ENCODE measurements at places on chromosomes 11 and 22.
A peak's percentile ranks its signal among the peaks of the same experiment; 100 is the strongest.

GRCh38 chr11:66335531-66336233 lies 552 bp downstream of the RIN1 start:
- peak overlapping the region; percentile 87 for H3K4me3 ChIP-seq
- peaks cover 26% of the 10 kb centered on the region for H3K4me1 ChIP-seq
- no peaks in the 10 kb centered on the region for H3K27me3 ChIP-seq
- H3K36me3 ChIP-seq, result peaks cover 60% of the 10 kb centered on the region
- peak overlapping the region; percentile 69 for H3K27ac ChIP-seq

DNA sequence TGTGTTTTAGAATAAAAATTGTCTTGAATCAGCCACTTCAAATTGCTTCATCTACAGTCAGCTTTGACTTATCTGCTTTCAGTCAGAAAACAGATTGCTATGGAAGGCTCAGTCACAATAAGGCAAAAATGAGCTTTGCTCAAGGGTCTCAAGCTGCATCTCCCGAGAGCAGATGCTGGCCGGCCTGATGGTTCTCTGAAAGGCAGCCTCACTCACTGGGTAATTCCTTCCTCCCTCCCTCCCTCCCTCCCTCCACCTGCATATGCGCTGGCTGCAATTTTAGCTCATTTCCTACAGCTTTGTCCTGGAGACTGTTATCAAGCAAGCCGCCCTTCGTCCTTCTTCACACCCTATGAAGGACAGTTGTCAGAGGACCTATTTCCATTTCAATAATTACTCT lies 1.6 kb upstream of the IZUMO1R start:
- no peak for DNase-seq
- H3K36me3 ChIP-seq, result no peaks in the 10 kb centered on the region
- no peaks in the 10 kb centered on the region for H3K27me3 ChIP-seq
- H3K4me1 ChIP-seq, result no peaks in the 10 kb centered on the region

- no peak overlapping the region for H3K4me3 ChIP-seq
- no peaks in the 10 kb centered on the region for H3K27me3 ChIP-seq
- no peaks in the 10 kb centered on the region for H3K4me1 ChIP-seq
- H3K27ac ChIP-seq, result no peak overlapping the region
- peaks cover 24% of the 10 kb centered on the region for H3K36me3 ChIP-seq
These were observed 15.2 kb downstream of the FCHSD2 start for GRCh38 chr11:73126804-73127480.

GRCh38 chr11:122436188-122436555 lies 219.3 kb upstream of the UBASH3B start:
- peaks cover 12% of the 10 kb centered on the region for H3K27me3 ChIP-seq
- peaks cover 15% of the 10 kb centered on the region for H3K4me1 ChIP-seq
- no peak overlapping the region for H3K4me3 ChIP-seq

DNA sequence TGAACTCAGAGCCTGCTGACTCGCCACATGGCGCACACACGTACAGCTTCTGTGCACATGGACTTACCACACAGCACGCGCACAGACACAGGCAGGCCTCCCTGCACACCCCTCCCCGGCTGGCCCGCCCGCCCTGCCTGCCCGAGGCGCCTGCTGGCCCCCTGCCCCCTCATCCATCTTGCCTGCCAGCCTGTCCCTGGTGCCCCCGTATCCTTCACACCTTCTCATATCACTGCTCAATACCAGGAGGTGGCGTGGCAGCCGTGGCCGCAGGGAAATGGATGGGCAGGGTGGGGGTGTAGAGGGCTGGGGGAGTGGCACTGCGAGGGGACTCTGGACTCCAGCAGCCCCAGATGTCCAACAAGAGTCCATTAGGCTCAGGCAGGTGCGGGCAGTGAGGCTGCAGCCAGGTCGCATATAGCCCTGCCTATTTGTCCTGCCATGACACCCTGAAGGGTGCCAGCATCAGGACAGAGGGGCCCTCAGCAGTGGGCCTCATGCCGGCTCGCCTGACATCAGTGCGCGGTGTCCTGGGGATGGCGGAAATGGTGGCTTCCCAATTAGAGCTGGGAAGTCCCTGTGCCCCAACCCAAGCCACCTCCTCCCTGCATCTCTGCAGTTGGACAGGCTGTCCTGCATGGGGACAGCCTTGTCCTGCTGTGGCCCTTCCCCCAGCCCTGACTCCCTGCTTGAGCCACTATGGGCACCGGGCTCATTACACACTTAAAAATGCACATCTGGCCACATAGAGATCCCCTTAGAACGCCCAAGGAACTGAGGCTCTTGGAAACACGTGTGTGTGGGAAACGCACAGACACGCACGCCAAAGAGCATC lies 2.0 kb upstream of the TBX10 start:
- H3K27me3 ChIP-seq, result no peaks in the 10 kb centered on the region
- no peaks in the 10 kb centered on the region for H3K36me3 ChIP-seq
- H3K4me1 ChIP-seq, result peaks cover 13% of the 10 kb centered on the region
- H3K4me3 ChIP-seq, result no peak overlapping the region
- no peak overlapping the region for H3K27ac ChIP-seq
- DNase-seq, result no peak

DNA sequence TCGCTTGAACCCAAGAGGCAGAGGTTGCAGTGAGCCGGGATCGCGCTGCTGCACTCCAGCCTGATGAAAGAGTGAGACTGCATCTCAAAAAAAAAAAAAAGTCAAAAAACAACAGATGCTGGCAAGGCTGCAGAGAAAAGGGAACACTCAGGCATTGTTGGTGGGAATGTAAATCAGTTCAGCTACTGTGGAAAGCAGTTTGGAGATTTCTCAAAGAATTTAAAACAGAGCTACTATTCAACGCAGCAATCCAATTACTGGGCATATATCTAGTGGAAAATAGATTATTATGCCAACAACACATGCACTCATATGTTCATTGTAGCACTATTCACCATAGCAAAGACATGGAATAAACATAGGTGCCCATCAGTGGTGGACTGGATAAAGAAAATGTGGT lies 89.7 kb downstream of the EFCAB6 start:
- H3K27me3 ChIP-seq, result no peaks in the 10 kb centered on the region
- peaks cover 20% of the 10 kb centered on the region for H3K4me1 ChIP-seq
- no peak for DNase-seq
- H3K36me3 ChIP-seq, result no peaks in the 10 kb centered on the region
- H3K4me3 ChIP-seq, result no peak overlapping the region
- H3K27ac ChIP-seq, result no peak overlapping the region

DNA sequence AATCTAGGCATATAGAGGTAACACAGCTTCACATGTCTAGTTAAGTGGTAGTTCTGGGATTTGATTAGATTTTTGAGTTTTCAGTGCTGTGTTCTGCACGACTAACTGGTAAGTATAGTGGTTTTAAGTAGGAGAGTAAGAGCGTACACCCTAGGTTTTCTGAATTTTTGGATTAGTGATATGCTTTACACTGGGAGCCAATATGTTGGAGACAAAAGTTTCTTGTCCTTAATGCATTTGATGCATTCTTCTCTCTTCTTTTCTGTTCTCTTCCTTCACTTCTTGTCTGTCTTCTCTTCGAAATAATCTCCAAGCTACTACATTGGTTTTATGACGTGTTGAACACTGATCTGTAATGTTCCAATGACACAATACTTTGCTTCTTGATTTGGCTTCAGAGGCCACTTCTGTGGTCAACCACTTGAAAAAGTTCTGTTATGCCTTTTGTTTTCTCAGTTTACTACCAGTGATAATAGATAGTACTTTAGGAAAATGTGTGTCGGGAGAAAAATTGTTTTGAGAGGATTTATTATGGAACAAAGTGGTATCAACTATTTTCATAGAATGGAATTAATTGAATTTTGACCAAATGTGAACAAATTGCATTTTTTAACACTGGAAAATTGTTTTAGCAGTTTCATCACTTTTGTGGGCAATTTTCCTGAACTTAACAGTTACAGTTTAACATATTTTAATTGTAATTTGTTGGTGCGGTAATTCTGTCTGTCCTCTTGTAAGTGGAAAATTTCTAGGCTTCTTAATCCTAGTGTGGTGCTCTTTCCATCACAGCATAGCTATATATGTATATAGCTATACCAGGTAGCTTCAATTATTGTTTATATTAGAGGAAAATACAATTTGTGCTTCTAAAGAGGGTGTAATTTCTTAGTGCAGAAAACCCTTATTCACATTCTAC lies 2.6 kb downstream of the PDE3B start:
- peak overlapping the region; percentile 94 for H3K4me3 ChIP-seq
- DNase-seq, result peak; percentile 22
- H3K27ac ChIP-seq, result no peak overlapping the region
- H3K4me1 ChIP-seq, result peaks cover 28% of the 10 kb centered on the region
- H3K27me3 ChIP-seq, result no peaks in the 10 kb centered on the region
- H3K36me3 ChIP-seq, result no peaks in the 10 kb centered on the region

GRCh38 chr11:126147208-126148111 lies 64.0 kb downstream of the RPUSD4 start:
- DNase-seq, result no peak
- H3K27me3 ChIP-seq, result no peaks in the 10 kb centered on the region
- no peak overlapping the region for H3K27ac ChIP-seq
- no peak overlapping the region for H3K4me3 ChIP-seq

DNA sequence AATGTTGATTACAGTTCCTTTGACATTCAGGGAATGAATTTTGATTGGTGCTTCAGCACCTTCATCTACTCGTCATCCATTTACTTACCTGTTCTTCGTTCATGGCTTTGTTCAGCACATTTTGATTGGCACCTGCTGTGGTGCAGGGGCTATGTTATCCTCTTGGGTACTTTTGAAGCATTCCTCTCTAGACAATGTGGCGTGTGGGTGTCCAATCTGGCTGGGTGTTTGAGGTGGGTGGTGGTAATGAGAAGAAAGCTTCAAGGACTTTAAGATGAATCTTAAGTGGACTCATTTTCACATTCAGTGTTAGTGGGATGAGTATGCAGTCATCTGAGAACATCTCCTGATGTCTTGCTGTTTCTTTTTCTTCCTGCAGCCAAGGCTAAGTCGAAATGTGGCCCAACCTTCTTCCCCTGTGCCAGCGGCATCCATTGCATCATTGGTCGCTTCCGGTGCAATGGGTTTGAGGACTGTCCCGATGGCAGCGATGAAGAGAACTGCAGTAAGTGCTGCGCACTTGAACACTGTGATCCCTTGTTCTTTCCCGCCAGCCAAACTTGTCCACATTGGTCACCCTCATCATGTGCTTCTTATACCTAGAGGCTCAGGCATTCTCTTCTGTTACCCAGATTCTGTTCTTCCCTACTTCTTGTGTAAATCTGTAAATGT lies 137.5 kb downstream of the LDLRAD3 start:
- no peak for DNase-seq
- H3K4me1 ChIP-seq, result no peaks in the 10 kb centered on the region
- no peaks in the 10 kb centered on the region for H3K27me3 ChIP-seq

- H3K27ac ChIP-seq, result no peak overlapping the region
- DNase-seq, result no peak
- no peaks in the 10 kb centered on the region for H3K27me3 ChIP-seq
- H3K4me1 ChIP-seq, result peaks cover under 1% of the 10 kb centered on the region
- no peak overlapping the region for H3K4me3 ChIP-seq
These were observed 116.9 kb upstream of the LDLRAD3 start for GRCh38 chr11:35826949-35827348.

- no peak overlapping the region for H3K27ac ChIP-seq
- no peak overlapping the region for H3K4me3 ChIP-seq
- no peaks in the 10 kb centered on the region for H3K4me1 ChIP-seq
These were observed 163.6 kb upstream of the B3GAT1 start for GRCh38 chr11:134575504-134576230.
